ENCODE measurements at places on chromosomes 12 and 14.

- DNase-seq = no peak
Measured at GRCh38 chr14:64788706-64789105, 84.5 kb downstream of the PLEKHG3 start.

DNA sequence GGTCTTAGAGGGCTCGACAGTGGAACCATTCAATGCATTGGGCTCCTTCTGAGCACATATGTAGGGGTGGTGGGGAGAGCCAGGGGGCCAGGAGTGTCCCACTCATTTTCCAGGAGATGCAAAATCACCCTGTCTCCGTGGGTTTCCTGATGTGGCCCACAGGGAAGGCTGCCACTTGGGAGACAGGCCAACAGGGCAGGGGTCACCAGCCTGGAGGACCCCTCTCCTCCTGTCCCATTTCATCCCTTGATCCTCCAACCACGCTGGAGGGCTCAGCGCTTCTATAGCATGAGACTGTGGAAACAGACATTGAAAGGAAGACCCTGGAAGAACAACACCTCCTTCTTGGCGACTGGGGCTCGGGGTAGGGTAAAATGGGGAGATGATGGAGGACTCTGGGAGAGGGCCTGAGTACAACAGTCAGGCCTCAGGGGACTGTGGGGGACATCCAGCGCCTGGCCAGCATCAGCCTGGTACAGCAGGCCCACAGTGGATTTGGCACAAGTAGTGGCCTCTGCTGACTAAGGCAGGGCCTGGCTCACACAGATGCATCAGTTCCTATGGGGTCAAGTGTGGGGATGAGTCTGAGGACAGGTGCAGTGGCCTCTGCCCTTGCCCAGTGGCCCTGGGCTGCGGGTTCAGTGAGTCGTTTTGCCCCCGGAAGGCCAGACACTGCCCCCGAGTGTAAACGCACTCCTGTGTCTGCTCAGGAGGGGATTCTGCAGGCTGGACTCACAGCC is 68.0 kb downstream of the PRIMA1 start:
- DNase-seq = no peak

DNA sequence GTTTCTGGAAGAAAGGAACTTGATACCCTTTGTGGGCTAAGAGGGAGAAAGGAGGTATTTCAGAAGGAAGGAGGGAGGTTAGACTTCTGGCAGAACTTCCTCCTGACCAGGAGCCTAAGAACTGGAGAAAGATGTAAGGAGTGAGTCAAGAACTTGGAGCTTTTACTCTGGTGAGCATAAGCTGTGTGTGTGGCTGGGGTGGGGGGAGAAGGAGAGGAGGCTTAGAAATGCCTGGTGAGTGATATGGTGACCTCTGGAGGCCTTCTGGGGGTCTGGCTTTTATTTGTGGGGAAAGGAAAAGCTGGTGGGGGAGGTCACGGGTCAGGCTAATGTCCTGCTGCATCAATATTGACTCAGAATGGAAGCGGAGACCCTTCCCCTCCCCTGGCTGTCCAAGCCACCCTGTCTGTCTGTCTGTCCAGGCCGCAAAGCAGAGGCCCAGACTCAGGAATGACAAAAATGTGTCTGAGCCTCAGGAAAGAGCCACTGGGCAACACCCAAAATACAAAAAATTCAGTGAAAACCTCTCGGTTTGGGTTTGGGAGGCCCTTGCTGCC is 4.8 kb downstream of the LRP1 start:
- no peak for DNase-seq

GRCh38 chr12:45648070-45648469 is 81.4 kb upstream of the ARID2 start:
- no peak for DNase-seq

- no peak for DNase-seq
Measured at GRCh38 chr14:73714656-73715081, 485 bp upstream of the PNMA1 start.

GRCh38 chr14:35998303-35998702 is 172.2 kb downstream of the BRMS1L start:
- DNase-seq = no peak

- DNase-seq = peak; percentile 17
Measured at GRCh38 chr12:8644345-8645248, 18.0 kb downstream of the MFAP5 start.

GRCh38 chr12:13066014-13066413 is 21.8 kb downstream of the FAM234B start:
- DNase-seq = no peak

DNA sequence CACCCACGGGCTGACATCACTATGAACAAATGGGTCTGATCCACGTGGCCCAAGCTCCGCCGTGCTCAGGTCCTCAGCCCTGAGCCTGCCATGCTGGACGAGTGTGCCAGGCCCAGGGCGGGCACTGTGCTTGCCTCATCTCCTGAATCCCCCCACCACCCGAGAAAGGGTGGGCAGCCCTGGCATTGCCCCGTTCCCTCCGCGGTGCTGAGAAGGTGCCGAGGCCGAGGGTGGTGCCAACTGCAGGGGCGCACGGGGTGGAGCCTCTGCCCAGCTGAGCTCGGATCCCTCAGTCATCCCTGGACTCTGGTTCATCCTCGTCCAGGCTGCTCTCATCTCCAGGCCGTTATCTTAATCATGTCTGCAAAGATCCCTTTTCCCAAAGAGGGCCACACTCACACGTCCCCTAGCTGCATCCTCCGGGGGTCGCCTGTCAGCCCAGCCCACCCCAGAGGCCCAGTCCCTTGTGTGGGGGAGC is 60.6 kb downstream of the NOC4L start:
- no peak for DNase-seq

- no peak for DNase-seq
Measured at GRCh38 chr12:53497461-53497860, 1.8 kb downstream of the MAP3K12 start.

DNA sequence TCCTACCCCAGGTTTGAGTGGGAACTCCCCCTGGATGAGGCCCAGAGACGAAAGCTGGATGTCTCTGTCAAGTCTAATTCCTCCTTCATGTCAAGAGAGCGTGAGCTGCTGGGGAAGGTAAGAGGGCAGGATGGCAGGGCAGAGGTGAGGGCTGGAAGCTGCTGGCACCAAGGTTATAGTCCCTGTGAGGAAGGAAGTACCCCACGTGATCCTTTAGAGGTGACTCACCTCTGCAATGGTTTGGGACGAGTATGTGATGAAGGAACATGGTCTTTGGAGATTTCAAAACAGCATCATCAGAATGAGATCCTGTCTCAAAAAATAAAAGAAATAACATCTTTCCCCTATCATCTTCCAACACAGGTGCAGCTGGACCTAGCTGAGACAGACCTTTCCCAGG is 9.2 kb upstream of the MYL6B start:
- DNase-seq = no peak

- no peak for DNase-seq
Measured at GRCh38 chr14:104037903-104038302, 47.6 kb upstream of the ASPG start.

DNA sequence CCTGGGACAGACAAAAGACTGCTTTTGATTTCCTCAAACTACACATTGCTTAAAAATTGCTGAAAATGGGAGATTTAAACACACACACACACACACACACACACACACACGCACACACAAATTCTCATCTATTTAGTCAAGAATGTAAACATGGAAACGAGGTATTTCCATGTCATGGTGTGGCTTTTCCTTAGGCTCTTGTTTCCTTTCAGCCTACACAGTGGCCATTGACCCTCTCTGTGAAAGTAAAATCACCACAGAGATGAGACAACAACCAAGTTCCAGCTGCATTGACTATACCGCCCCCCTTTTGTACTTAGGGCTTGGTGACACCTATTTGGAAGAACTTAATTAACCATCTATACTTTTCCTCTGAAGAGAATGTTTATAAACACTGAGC is 41.9 kb downstream of the TTC8 start:
- DNase-seq = no peak

- no peak for DNase-seq
Measured at GRCh38 chr12:69274861-69275260, 35.5 kb downstream of the CPSF6 start.

DNA sequence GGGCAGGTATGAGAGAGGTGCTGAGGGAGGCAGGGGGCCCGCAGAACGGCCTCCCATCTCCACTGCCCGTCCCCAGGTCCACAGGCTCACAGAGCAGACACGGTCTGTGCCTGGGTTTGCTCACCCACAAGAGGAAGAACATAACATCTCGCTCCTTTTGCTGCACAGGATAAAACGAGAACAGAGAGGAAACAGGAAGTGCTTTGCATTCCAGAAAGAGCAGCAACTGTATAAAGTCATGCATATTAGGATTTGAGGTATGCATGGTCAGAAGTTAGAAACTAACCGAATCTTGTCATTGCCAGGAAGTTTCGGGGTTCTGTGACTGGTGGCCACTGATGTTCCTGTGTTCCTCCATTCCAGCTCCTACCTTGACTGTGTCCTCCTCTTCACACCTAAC is 25.0 kb downstream of the NTF3 start:
- no peak for DNase-seq
